Activated CD4-positive, alpha-beta T cell treated with anti-CD3 and anti-CD28 coated beads, Interleukin-2, amount 50 U/mL, for 16 hours (primary cell): ENCODE measurements at places on chromosomes 3 and 15.

GRCh38 chr15:48939648-48940047 is 24.1 kb downstream of the SHC4 start:
- no peak for DNase-seq

- DNase-seq: no peak
Measured at GRCh38 chr15:29570948-29571791, 251.1 kb downstream of the TJP1 start.

GRCh38 chr3:46896386-46896785 is 18.9 kb downstream of the PTH1R start:
- DNase-seq: no peak

DNA sequence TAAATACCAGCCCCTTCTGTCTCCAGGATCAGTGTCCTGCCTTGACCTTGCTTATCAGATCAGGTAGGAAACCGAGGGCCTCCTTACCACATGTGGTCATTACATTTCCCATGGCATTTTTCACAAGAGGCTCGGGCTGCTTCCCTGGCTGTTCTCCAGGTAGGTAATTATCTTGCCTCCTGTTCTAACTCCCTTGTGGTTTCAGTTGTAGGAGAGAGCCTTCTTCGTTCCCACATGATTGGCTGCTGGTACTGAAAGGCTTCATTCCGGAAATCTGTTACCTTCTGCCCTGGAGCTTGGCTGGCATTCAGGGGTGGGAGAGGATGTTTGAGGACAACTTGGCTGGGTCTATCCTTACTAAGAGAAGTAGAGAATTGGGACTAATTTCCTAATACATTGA is 46.8 kb upstream of the RORA start:
- DNase-seq: no peak
